ENCODE measurements at places on chromosomes 6 and 20.
A peak's percentile ranks its signal among the peaks of the same experiment; 100 is the strongest.

GRCh38 chr6:99575544-99576227 is 7.2 kb upstream of the CCNC start:
- DNase-seq = no peak

DNA sequence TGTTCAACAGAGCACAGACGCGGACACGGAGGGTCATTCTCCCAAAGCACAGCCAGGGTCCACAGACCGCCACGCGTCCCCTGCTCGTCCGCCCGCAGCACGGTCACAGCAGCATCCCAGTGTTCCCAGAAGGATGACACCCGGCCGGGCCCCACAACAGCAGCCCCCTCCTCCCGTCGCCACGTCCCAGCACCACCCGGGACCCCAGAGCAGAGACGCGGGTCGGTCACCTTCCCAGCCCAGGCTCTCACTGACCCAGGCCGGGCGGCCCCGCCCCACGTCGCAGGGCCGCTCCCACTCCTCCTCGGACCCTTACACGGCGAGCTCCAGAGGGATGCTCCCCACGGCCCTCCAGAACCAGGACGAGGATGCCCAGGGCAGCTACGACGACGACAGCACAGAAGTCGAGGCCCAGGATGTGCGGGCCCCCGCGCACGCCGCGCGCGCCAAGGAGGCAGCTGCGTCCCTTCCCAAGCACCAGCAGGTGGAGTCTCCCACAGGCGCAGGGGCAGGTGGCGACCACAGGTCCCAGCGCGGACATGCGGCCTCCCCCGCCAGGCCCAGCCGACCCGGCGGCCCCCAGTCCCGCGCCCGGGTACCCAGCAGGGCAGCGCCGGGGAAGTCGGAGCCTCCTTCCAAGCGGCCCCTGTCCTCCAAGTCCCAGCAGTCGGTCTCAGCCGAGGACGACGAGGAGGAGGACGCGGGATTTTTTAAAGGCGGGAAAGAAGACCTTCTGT is 64.3 kb downstream of the FNDC1 start:
- no peak for DNase-seq

DNA sequence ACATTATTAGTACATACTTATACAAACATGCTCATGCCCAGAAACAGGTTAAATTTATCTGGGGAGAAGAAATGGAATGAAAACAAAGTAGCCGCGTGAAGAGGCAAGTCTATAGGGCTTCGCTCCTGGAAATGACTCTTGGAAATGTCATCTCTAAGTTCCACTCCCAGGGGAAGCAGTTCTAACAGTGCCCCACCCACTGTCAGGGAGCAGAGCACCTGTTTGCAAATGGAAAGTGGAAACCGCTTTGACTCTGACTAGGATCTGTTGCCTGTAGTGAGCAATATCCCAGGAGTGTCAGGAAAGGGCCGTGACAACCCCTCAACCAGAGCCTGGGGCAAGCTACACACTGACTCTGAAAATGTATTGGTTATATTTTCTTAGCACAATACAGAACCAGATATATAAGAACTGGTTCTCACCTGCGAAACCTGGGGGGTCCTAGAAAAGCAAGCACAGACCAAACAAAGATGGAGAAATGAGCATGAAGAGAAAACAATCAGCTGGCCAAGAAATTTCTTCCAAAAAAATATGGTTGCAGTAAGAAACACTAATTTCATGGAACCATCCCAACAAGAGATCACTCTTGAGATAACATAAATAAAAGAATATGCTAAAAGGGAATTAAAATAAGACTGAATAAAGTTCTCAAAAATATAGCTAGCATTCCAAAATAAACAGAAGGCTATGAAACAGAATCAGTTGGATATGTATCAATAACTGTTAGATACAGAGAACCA is 47.5 kb upstream of the CRISP1 start:
- no peak for DNase-seq

GRCh38 chr6:88342336-88342735 is 176.2 kb upstream of the CNR1 start:
- no peak for DNase-seq

- DNase-seq = no peak
Measured at GRCh38 chr6:704046-704445, 11.1 kb upstream of the EXOC2 start.

DNA sequence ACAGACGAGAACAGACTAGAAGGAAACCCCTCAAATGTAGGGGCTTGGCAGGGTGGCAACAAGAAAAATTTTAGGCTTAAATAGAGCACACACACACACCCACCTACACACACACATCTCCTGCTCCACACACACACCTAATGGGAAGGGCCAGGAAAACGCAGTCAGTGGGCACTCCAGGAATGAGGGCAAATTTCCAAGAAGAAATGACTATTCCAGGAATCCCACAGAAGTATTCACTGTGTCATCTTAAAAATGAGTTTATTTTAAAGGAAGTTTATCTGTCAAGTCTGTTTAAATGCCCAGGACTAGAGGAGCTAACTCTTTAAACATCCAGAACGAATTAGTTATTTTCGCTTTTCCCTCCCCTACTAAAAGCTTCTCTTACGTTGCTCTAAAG is 13.0 kb downstream of the ALDH8A1 start:
- no peak for DNase-seq

DNA sequence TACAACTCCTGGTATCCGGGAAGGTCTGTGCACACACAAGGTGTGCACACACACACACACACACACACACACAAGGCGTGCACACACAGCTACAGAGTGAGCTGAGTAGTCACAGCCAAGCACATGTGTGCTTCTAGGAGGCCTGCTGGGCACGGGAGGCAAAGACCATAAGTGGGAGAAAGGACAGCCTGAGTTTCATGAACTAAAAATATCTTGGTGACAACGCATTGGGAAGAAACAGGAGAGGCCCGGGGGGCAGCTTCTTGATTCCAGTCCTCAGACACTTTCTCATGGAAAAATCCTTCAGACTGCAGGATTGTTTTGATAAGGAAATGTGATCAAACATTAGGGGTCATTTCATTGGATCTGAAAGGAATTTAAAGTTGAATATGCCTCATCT is 2.6 kb downstream of the TRAF3IP2 start:
- no peak for DNase-seq

- DNase-seq = no peak
Measured at GRCh38 chr6:159806021-159806458, 6.0 kb downstream of the PNLDC1 start.

GRCh38 chr20:7665376-7665775 is 274.9 kb downstream of the HAO1 start:
- no peak for DNase-seq

- DNase-seq = peak; percentile 14
Measured at GRCh38 chr6:38012573-38012972, 193.0 kb downstream of the ZFAND3 start.

- DNase-seq = no peak
Measured at GRCh38 chr6:36252005-36252404, 17.9 kb upstream of the PNPLA1 start.

- no peak for DNase-seq
Measured at GRCh38 chr6:132751306-132751705, 6.4 kb downstream of the VNN2 start.

DNA sequence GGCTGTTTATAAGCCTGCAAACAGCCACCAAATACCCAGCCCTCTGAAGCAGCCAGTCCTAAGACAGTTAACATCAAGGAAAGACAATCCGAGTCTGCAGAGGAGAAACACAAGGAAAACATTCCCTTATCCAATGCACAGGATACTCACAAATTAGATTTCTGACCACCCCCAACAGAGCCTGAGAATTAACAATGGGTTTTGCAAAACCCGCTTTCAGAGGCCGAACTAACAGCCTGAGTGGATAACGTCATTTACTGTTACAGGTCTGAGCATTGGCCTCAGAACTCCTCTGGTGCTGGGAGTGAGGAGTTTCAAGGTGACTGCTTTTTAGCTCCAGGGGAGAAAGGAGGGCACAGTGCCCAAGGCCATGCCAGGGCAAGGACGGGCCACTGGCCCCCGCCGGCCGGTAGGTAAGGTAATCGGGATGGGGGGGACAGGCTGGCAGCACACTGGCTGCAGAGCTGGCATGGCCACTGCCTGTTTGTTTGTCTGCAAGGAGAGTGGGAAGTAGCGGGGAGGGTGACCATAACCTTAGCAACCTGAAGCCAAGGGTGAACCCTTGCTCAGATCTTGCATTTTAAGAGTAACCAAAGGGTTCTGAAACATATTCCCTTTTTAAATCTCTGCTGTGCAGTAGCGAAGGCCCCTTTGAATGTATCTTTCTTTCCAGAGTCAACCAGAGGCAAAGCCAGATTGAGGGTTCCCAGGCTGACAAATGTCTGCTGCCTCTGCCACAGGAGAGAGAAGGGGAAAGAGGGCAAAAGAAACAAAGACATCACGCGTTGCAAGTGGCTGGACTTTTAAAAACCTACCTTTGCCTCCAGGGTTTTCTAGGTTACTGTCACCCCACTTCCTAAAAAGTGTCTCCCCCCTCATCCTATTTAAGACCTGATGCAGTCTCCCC is 3.9 kb downstream of the ZMYND8 start:
- DNase-seq = no peak

- DNase-seq = no peak
Measured at GRCh38 chr6:169573883-169574282, 127.9 kb downstream of the WDR27 start.

GRCh38 chr6:11586536-11586935 is 49.0 kb downstream of the TMEM170B start:
- no peak for DNase-seq

GRCh38 chr20:52011093-52011492 is 180.5 kb downstream of the ZFP64 start:
- no peak for DNase-seq

DNA sequence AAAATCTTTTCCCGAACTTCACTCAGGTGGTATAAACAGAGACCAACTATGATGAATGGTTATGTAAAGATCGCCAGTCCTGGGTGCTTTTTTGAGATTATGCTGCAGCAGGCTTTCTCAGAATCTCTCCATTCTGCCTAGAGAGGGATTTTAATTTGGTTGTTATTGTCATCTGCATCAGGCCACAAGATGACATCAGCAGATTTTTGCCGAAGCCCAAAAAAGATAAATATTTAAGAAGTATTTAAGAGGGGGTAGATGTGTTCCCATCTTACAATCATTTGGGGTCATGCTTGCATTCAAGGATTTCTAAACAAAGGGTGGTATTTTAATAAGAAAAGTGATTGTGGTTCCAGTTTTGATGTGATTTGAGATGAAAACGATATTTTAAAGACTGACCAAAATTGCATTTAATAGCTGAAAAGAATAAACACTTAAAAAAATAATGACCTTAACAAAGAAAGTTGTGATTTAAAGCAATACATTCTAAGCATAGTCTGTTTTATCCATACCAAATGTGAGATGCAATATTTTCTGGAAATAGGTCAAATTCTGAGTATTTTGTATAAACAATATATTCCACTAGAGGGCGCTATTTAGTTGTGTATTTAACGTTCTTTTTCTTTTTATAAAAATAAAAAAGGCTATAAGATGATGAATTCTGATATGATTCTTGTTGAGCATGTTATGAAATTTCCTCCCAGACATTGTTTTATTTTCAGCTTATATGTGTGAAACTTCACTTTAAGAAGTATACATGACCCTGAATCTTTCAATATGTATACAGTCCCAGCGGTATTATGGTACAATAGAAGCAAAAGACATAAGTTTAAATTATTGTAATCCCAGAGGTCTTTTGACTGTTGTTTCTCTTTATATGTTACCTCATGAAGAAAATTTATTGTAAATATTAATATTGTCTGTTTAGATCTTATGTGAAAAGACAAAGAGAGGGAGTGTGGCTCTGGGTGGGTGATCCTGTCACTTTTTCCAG is 51.0 kb upstream of the ZFP64 start:
- DNase-seq = no peak

GRCh38 chr6:169254456-169255316 is 1.0 kb upstream of the THBS2 start:
- no peak for DNase-seq

DNA sequence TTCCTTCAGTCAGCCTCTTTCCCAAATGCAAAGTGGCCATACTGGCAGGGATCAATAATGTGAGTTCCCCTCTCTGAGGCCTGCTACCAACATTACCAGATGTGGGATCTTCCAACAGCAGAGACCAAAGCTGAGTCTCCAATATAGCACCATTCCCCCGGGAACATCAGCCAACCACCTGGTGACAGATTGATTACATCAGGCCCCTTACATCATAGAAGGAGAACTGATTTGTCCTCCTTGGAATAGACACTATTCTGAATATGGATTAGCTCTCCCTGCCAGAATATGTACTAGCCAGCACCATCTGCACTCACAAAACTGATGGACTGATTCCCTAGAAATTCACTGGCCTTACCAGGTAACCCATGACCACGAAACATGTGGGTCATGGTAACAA is 61.9 kb upstream of the CARMIL1 start:
- DNase-seq = no peak

DNA sequence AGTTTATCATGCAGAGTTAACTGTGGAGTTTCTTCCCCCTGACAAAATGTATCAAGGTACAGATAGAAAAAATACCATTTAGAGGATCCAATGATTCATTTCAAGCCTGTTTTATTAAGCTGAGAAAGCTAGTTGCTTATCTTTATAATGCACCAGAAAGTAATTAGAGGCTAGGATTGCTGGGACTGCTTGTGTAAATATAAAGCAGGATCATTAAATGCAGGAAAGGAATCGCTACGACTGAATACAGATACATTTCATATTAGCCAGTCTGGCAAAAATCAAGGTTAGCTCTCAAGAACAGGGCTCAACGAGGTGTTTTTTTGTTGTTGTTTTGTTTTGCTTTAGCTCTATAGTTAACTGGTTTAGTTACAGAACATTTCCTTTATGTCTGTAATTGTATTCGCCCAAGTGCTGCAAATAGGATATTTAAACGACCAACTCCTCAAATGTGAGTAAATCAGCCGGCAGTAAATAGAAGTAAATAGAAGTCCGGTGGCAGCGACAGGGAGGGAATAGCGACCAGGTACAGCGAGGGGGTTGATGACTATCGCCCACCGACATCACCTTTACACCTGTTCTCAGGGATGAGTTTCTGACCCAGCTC is 748 bp downstream of the UBE2J1 start:
- no peak for DNase-seq

GRCh38 chr6:133937909-133938308 is 15.1 kb upstream of the TBPL1 start:
- DNase-seq = no peak

DNA sequence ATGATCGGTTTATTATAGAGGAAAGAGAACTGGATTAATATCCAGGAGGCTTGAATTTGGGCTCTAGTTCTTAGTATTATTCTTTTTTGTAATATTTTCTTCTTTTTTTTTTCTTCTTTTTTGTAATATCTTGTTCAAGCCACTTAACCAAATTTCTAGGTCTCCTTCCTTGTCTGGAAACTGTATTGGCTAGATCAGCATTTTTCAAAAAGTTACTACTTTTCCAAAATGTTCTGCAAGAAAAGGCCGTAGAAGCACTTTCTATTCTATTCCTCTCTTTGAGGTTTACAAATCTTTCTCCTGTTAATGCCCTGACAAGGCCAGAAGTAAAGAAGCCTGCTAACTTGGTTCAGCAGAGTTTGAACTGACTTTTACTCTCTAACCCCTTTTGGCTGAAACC is 12.0 kb downstream of the BMP6 start:
- DNase-seq = no peak
